Skin of body (tissue), 3 donors: ENCODE measurements at places on chromosomes 7 and 10.
A peak's percentile ranks its signal among the peaks of the same experiment; 100 is the strongest.

GRCh38 chr7:103317009-103317408 lies 19.8 kb downstream of the PMPCB start:
- no peak for DNase-seq

- no peak for DNase-seq
Observed at GRCh38 chr10:45640941-45641340, 31.6 kb downstream of the ZFAND4 start.

DNA sequence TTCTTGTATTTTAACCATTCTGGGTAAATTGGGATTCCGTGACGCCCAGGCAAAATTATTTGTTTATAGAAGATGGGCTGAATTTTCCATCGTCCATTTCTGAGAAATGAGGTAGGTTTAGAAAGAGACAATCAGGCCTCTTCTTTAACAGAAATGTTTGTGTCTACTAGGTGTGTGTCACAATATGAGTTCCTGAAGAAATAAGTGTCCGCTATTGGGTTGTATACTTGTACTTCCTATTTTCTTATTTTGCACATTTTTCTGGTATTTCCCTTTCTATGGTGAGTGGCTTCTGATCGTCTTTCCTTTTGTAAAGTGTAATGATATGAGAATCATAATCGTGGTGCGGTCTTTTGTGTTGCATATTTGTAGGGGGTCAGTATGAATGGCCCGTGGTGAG lies 83.9 kb downstream of the TCF7L2 start:
- DNase-seq = no peak

DNA sequence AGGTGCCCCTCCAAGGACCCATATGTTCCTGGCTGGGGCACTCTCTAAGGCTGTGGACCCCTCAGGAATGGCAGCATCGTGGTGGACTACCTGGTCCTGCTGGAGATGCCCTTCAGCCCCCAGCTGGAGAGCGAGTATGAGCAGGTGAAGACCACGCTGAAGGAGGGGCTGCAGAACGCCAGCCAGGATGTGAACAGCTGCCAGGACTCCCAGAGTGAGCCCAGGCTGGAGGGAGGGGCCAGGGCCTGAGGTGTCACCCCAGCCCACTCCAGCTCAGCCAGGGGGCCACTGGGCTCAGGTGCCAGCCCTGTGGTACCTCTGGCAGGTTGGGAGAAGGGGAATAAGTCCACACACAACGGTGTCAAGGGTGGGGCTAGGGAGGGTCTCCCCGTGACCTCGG lies 4.7 kb upstream of the MUC12 start:
- no peak for DNase-seq

DNA sequence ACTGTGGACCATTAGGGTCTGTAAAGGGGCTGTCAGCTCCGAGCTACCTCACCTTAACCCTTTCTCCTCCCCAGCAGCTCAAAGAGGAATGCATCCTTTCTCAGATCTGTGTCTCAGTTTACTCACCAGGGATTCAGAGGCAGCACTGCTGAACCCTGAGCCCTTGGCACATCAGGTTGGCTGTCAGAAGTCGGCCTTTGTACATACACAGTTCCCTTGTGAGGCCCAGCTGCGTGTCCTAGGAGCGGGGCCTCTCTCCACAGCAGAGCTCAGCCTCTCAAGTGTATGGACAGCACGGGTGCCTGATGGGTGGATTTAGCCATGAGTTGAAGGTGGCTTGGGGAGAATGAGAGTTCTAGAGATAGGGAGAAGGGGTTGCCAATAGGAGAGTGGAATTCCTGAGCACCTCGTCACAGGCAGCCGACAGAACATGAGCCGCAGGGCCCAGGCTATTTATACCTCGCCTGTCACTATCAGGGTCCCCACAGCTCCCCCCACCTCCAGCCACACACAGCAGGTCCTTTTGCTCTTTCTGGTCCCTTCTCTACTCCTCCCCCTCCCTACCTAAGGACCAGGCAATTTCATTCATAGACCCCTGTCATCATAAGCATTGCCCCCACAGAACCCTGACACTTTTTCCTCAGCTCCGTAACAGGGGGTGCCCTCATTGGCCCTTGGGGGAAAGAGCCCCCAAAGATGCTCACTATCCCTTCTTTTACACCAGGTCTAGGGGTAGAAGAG lies 2.1 kb upstream of the FLNC start:
- DNase-seq = no peak

DNA sequence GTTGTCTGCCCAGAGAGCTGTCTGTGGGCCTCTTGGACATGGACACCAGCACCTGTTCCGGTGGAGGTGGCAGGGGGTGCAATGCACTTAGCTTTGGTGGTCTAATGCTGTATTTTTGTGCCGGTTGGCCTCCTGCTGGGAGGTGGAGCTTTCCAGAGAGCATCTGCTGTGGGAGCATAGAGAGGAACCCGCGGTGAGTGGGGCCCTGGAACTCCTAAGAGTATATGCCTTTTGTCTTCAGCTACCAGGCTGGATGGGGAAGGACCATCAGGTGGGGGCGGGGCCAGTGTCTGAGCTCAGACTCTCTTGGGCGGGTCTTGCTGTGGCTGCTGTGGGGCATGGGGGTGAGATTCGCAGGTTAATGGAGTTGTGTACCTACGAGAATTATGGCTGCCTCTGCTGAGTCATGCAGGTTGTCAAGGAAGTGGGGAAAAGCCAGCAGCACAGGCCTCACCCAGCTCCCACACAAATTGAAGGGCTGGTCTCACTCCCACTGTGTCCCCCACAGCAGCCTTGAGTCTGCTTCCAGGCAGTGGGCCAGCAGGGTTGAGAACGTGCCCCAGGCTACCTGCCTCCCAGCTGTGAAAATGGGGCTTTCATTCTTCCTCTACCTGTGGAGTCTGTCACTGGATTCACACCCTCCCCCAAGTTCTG lies 29.0 kb downstream of the JAKMIP3 start:
- no peak for DNase-seq

- DNase-seq = no peak
Observed at GRCh38 chr10:70600512-70601395, 1.8 kb downstream of the PRF1 start.

- peak; percentile 31 for DNase-seq
Observed at GRCh38 chr7:132575419-132575981, 770 bp downstream of the PLXNA4 start.

- DNase-seq = peak; percentile 9
Observed at GRCh38 chr7:43362652-43363034, 220.3 kb upstream of the STK17A start.

DNA sequence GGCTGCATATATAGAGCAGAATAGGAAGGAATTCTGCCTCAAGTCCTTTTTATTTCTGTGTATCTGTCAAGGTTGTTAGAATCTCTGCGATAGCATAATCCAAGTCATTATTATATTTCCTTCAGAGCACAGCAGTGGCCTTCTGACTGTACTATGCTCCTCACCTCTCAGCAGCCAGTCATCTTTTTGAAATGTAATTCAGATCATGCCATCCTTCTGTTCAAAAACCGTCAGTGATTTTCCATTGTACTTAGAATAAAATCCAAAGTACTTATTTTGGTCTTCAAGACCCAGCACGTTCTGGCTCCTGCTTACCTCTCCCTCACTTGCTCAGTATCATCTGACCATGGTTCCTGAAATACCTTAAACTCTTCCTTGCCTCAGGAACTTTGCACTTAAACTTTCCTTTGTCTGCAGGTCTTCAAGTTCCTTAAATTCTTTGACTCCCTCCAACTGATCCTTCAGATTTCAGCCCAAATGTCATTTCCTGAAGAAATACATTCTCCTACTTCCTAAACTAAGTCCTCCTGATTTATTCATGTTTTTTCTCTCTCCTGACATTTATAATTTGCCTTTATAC lies 112.4 kb downstream of the ST7 start:
- no peak for DNase-seq

DNA sequence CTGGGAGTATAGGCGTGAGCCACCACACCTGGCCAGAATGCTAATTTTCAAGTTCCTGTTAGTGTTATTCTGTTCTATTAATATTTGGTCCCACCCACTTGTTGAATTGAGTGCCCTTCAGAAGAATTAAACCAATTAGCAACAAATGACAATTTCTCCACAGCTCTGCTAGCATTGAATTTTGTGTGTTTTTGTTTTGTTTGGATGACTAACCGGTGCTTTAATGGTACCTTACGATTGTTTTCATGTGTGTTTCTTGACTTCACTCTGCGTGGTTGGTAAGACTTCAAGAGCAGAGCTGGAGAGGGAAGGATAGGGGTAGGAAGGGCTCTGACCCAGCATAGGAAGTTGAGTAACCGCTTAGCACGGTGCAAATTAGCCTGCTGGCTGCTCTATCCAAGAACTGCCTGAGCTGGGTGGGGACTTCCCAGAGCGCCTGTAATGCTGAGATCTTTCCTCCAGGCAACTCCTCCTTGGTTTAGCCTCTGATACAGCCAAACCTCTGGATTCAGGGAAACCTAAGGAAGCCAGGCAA lies 4.6 kb downstream of the ARPC1B start:
- peak; percentile 81 for DNase-seq

- DNase-seq = no peak
Observed at GRCh38 chr7:7962851-7963250, 5.7 kb upstream of the GLCCI1 start.

DNA sequence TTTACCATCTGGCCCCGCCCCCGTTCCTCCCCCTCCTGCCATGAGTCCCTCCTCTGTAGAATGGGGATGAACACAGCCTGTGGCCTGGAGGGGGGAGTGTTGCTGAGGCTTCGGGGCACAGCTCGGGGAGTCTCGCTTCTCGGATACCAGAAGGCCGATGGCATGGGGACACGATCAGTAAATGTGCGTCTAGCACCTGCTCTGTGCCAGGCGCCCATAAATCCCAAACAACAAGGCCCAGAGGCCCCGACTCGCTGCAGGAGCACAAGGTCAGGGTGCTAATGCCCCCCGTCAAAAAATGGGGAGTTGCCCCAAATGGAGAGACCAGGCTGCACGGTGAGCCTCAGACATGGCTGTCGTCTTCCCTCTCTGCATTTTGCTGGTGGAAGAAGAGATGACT lies 40.7 kb downstream of the JAKMIP3 start:
- no peak for DNase-seq

DNA sequence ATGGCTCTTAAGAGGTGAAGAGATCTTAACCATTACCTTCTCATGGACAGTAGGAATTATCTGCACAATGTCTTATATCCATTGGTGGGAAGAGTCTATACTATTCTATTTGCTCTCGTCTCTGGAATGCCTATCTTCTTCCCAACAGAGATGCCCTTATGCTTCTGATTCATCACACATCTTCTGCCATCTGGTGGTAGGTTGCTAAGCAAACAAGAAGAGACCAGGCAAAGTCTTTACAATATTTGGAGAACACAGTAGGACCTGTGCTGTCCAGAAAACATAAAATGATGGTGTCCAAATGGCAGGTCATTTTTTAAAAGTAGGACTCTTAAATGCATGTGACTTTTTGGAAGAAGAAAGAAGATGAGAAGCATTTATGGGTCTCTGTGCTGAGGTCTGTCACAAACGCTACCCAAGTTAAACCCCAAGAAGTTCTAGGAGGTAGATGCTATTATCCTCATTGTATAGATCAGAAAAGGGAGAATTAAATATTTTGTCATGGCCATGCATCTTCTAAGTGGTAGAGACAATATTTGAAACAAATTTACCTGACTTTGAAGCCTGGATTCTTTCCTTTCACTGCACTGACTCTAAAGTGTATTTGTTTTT lies 67.8 kb upstream of the NXPH1 start:
- DNase-seq = no peak

DNA sequence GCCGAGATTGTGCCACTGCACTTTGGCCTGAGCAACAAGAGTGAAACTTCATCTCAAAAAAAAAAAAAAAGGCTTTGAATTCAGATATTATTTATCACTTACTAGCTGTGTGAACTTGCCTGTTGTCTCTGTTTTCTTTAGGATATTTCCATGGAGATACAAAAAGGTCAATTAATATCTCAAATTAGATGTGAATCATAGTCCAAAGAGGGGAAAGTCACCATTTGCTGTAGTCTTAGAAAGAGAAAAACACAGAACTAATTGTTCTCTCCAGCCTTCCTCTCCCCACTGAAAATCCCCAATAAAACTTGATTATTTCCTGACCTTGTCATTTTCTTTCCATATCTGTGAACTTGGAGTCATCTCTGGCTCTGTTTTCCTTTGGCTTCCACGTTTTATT lies 21.2 kb downstream of the HEPACAM2 start:
- no peak for DNase-seq

DNA sequence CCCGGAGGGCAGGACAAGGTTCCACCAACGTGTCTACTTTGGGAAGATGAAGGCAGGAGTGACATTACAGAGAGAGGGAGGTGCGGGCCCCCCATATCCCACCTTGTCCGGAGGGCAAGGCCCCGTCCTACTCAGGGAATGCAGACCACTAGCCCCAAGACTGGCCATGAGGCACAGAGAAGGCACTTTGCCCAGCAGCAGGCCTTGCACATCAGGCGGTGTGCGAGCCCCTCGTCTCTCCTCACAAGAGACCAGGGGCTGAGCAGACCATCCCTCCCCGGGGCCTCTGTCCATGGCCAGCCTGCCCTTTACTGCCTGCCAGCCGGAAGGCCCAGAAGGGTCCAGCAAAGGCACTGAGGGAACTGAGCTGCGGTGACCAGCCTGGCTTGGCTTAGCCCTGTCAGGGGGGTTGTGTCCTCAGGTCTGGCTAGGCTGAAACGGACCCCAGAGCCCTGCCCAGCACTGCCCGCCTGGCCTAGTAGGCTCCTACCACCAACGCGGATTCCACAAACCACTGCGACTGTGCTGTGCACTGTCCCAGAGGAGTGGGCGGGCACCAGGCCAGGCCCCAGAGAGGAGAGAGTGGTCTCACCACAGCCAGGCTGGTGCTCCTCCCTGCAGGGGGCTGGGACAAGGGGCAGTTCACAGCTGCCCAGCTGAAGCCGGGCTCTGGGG lies 16.7 kb downstream of the CAMK2B start:
- no peak for DNase-seq

- no peak for DNase-seq
Observed at GRCh38 chr10:3143366-3143765, 29.2 kb downstream of the PITRM1 start.

- peak; percentile 21 for DNase-seq
Observed at GRCh38 chr10:68110027-68110426, 739 bp downstream of the MYPN start.

- DNase-seq = no peak
Observed at GRCh38 chr7:149317986-149318672, 56.1 kb downstream of the ZNF783 start.

DNA sequence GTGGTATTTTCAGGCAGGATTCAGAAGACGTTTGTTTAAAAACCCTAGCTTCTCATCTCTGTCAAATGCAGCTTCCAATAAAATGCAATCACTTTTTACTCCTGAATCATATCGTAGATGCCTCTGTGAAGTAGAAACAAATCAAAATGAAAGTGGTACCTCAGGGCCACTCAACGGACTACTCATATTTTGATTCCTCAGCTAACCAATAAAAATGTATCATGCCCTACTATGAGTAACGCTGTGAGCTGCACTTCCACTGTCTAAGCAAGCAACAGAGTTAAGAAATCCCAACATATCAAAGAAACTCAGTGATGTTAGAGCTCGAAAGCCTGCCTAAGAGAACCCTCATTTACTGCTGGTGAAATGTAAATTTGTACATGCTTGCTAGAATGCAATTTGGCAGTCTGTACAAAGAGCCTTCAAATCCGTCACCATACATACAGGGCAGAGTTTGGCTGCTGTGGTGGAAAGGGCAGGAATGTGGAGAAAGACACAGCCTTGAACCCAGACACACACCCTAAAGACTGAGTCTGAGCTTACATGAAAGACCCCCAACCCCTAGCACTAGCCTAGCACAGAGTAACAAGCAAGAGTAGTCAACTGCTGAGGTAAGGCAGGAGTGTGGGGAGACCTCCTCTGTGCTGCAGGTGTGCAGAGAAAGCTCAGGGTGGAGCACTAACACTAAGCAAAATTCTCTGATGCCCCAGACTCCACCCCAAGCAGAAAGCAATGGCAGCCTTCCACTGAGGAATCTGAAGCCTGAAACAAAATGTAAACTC lies 151.5 kb downstream of the ANK3 start:
- DNase-seq = no peak
